HEK293T (cell line): ENCODE measurements at places on chromosomes 1 and 21.

GRCh38 chr21:40587736-40588346 is 259.1 kb downstream of the DSCAM start:
- no peak for DNase-seq

DNA sequence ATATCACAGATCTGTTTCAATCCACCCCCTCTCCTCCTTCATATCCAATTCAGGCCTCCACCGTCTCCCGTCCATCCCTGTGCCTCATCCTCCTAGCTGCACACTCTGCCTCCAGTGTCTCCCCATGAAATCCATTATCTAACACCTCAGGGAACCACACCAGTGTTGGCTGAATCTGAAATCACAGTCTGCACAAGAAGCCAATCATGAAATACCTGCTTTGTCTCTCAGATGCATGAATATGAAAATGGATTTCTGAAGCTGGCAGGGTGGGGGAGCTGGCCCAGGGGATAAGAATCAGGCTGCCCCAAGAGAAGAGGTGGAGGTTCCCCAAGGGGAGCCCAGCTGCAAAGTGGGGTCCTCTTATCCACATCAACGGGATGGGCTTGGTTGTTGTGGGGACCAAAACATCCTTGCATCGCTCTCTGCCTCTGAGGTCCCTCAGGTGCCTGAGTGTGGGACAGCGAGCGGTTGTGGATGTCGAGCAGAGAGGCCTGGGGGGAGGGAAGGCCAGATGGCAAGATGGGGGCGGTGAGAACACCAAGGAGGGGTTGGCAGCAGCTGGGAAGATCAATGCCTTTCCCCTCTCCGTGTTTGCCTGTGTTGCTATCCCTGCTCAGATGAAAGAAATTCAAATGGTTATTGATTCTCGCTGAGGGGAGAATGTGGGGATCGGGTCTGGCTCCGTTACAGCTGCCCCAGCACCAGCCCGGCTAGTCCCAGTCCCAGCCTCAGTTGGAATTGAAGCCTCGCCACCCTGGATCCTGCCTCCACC is 237.3 kb upstream of the POU3F1 start:
- no peak for DNase-seq

DNA sequence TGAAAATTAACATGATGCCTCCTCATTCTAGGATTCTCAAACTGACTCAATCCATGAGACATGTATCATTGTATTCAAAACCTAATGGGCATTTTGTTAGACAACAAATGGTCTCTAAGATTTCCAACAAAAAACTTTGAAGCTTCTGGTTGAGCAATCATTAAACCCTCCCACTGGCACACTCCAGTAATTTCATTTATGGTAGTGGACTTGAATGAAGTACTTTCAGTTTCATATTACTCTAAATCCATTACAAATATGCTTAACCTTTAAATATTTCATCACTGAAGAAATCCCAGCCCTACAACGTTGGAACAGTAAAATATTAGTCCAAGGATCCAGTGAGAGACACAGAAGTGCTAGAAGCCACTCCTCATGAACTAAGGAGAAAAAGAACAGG is 43.5 kb downstream of the GBP6 start:
- DNase-seq: no peak

GRCh38 chr1:198175423-198176170 is 18.8 kb downstream of the NEK7 start:
- no peak for DNase-seq

GRCh38 chr1:192550922-192551534 is 24.5 kb upstream of the RGS1 start:
- DNase-seq: no peak

DNA sequence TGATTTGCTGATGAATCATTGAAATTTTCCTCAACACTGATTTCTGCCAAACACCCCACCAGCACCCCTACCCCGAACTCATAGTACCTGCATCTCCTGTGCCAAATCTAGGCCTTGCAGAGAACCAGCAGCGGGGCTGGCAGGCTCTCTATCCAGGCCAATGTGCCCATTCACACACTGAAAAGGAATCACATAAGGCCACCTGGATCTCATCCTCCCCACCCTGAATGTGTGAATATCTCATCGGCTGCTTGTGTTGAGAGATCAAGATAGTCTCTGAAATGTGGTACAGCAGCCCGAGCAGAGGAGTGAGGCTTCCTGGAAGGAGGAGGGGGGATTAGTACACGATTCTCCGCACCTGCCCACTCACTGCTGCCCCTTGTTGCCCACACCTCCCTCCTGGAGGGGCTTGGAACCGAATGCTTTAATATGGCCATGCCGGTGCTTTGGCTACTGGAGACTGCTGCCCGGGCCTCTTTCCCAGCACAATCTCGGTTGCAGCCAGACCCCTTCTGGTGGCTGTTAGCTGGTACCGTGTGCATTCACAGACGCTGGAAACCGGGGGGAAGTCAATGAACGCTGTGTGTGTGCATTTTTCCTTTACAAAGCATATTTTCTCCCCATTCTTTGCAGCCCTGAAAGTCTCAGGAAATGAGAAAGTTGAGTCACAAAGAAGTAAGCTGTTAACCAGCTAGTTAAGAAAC is 619.5 kb downstream of the MATN1 start:
- DNase-seq: no peak

DNA sequence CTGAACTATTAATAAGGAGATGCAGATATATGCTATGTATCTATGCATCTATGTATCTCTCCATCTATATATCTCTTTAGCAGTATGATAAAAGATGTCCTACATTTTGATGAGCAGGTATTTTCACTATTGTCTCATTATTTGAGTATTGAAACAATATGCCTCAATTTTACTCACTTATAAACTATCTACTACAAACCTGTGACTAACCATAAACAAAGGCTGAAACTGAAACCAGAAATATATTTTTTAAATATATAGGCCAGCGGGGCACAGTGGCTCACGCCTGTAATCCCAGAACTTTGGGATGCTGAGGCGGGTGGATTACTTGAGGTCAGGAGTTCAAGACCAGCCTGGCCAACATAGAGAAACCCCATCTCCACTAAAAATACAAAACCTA is 22.0 kb downstream of the EIF4G3 start:
- no peak for DNase-seq

GRCh38 chr1:70667494-70668170 is 256.6 kb downstream of the CTH start:
- DNase-seq: no peak

GRCh38 chr1:182046763-182047162 is 14.7 kb downstream of the ZNF648 start:
- no peak for DNase-seq

DNA sequence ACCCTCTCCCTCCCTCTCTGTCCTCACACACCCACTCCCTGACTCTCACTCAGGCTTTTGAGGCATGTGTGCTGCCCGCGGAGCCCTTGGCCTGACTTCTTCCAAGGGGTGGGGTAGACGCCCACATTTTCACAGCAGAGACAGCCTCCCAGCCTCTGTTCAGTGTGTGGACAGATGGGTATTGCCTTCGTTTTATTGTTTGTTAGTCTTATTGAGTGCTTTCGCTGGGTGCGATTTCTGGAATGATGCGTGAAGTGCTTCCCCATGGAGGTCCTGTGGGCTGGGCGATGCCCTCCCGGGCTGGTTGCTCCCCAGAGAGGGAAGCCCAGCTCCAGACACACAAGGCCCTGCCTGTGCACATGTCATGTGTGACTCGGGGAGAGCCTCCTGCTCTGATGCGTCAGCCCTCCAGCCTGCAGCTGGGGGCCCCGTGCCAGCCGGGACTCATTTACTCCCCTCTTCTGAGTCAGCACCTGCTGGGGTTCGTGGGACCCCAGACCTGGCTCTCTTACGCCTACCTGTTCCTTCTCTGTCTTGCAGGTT is 14.7 kb downstream of the PDXK start:
- DNase-seq: no peak

- no peak for DNase-seq
Measured at GRCh38 chr1:234373959-234374254, 651 bp downstream of the COA6 start.

- no peak for DNase-seq
Measured at GRCh38 chr1:205064741-205065316, 19.4 kb downstream of the TMEM81 start.

GRCh38 chr1:184433956-184434502 is 47.2 kb downstream of the C1orf21 start:
- no peak for DNase-seq

DNA sequence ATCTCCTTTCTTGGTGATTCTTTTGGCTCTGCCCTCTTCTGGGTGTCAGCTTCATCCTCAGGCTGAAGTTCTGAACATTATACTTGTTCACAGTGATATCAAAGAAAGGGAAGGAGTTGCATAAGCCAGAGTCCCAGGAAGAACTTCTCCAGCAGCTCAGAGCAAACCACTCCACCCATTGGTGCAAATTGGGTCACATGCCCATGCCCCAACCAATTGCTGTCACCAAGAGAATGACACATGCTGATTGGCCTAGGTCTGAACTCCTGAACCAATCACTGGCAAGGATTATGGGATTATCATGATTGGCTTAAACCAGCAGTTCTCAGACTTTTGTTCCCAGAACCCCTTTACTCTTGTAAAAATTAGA is 256.5 kb upstream of the TMEM51 start:
- DNase-seq: peak; percentile 21

DNA sequence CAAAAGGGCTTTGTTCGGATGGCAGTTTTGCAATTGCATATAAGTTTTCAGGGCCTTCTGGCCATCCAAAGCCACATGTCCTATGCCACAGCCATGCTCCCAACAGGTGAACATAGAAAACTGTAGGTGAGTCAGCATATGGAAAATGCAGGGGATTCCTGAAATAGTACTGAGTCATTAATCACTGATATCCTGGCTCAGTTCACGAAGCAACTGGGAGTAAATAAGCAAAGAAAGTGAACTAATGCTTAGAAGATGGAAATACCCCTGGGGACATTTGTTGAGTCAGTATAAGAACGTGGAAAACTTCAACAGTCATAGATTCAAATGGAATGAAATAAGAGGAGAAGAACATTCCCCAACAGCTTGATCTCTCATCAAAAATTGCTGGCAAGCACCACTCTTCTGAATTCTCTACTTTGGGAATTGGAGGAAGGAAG is 148.9 kb upstream of the RUNX1 start:
- DNase-seq: no peak

GRCh38 chr1:35180776-35181374 is 12.1 kb downstream of the SFPQ start:
- no peak for DNase-seq

DNA sequence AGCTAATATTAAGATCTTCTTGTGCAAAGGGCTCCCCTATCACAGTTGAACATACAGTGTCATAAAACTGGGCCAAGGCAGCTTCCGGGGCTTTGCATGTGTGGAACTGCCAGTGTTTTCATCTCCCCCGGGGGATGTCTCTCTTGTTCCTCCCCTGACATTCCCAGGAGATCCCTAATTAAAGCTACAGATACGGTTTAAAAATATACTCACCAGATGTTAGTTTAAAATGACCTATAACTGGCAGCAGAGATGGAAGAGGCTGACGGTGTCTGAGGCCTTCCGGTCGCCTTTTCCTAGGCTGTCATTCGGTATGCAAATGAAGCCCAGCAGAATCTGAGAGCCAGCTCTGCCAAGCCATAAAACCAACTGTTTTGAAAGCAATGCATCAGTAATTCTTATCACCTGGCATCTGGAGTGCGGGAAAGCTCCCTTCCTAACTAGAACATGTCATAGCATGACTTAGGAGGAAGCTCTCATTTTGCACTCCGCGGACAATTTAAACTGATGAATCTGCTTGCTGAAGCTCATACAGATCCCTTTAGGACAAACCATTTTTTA is 436.5 kb upstream of the VAMP3 start:
- DNase-seq: peak; percentile 14

DNA sequence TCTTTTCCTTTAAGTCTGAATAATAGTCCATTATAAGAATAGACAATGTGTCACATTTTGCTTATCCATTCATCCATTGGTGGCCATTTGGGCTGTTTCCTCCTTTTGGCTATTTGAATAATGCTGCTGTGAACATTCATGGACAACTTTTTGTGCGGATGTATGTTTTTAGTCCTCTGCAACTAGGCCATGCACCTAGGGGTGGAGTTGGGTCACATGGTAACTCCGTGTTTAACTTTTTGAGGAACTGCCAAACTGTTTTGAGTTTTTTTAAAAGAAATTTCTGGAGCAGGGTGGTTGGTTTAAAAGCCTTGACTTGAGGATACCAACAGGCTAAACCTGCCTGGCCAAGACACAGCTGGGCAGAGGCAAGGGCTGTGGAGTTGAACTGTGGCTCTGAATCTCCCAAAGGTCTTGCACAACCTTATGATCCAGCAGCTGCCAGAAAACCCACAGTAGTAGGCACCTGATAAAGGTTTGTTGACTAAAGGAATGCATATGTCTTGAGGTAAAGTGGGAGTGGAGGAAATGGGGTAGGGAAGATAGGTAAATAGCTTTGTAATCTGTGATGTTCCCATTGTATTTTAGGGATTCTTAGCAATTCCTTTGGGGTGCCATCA is 5.6 kb upstream of the RPTN start:
- no peak for DNase-seq

DNA sequence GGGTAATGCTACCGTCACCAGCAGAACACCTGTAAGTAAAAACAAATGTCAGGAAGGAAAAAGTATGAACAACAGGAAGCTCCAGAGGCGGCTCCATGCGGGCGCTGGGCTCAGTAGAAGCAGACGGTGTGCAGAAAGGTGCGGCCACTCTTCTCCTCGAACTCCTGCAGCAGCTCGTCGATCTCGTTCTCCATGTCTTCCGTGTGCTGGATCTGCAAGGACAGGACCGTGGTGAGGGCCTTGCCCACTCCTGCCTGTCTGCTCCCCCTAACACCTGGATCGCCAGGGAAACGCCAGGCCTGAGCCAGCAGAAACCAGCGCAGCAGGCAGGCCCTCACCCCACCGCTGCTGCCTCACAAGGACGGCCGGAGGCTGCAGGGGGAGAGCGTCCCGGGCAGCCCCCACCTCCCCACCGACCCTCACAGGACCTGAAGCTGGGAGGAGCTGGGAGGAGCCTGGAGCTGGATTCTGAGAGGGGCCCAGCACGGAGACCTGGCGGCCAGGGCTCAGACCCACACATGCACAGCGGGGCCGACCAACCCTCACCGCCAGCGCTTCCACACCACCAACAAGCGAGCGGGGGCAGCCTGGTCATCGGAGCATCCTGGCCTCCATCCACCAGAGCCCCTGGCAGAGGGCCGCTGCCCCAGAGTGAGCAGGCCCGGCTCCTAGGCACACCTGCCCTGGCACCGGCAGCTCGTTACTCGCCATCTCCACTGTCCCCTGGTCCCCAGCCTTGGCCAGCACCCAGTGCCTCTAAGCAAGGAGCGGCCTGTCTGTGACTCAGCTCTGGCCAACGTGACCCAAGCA is 1.7 kb upstream of the TMEM240 start:
- no peak for DNase-seq

GRCh38 chr1:89994231-89994804 is 592 bp upstream of the ZNF326 start:
- no peak for DNase-seq
